ENCODE measurements at places on chromosomes 16 and 17.

GRCh38 chr17:57551321-57552079 lies 193.6 kb downstream of the CCDC182 start:
- no peak for DNase-seq

DNA sequence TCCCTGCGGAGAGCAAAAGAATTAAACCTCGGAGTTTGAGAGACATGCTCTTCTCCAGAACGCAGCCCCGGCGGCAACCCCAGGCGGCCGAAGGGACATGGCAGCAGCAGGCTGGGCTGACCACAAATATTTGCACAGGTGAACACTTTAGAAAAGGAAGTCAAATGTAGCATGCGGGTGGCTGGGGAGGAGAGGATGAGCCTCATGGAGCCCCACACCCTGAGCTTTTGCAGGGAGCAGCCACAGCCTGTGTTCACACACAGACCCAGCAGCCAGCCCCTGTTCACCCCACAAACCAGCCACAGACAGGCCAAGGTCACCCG lies 17.8 kb downstream of the HS3ST6 start:
- DNase-seq = no peak

GRCh38 chr17:75771334-75772281 lies 6.6 kb upstream of the GALK1 start:
- no peak for DNase-seq

DNA sequence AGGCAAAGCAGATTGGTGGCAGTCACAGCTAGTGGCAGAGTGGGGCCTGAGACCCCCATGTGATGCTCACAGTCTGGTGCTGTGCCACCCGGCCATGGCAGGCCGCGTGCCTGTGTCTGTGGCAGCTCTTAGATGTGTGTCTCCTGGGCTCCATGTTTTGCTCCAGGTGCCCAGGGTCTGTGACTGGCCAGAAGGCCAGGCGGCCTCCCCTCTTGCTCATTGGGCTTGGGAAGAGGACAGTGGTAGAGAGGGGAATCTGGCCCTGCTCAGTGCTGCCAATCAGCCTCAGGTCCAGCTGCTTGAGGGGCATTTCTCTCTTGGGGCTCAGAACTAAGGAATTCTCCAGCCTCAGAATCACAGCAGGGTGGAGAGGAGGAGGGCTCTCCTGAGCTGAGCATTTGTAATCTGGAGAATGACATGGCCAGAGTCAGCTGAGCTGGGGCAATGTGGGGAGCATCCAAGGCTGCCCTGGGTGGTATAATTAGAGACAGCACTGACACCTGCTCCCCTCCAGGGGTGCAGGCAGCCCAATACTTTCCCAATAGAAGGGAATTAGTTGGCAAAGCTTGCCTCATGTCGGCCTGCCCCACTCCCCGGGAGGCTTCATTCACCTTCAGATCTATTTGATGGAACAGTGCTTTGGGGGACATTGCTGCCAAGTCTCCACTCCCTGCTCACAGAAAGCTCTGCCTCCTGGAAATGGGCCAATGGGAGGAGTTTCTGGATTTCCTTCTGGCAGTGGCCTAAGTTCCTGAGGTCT lies 2.7 kb upstream of the LASP1NB start:
- DNase-seq = no peak

- DNase-seq = no peak
Observed at GRCh38 chr16:18969855-18970240, 13.9 kb upstream of the TMC7 start.

DNA sequence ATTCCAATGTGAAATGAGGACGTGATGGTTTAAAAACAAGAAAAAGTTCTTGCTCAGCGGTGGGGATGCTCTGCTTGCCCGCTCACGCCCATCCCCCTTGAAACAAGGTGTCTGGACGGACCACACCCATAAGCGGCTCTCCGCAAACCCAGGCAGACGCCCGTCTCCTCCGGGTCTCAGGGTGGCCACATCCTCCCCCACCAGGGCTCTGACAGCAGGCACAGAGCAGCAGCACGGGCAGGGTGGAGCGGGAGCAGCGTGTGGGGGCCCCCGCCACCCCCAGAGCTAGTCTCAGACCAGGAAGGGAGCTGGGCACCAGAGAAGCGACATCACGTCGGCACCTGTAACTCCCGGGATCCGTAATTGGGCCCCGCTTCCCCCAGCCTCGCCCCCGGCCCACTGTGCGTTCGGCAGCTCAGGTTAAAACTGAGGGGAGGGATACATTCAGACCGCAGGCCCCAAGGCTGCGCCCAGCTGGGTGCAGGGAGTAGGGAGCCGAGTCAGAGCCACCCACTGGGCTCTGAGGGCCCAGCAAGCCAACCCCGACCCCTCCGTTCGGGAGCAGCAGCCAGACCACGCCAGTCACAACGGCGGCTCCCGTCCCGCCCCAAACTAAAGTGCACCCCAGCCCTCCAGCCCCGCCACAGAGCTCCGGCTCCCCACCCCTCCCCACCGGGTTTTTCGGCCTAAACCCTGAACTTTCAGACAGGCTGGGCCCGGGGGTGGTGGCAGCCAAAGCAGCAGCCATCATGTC lies 22.0 kb downstream of the CLUH start:
- DNase-seq = no peak

DNA sequence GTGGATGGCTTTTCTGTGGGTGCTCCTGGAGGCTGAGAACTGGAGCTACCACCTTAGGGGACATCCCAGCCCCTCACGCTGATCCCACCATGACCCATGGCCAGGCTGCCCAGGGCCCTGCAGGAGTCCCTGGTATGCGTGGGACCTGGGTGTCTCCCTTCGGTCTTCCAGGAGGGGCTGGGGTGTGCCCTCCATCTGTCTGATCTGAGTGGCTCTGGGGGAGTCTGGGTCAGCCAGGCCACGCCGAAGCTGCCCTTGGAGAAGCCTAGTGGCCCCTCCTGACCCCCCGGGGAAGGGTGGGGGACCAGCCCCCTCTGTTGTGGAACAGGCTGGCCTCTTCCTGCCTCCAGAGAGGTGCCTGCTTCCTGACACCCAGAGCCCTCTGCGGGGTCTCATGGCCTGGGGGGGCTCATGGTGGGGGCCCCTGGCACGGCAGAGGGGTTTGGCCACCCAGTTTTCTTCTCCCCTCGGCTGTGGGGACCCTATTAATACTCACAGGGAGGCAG lies 10.7 kb downstream of the BAIAP2 start:
- DNase-seq = no peak

DNA sequence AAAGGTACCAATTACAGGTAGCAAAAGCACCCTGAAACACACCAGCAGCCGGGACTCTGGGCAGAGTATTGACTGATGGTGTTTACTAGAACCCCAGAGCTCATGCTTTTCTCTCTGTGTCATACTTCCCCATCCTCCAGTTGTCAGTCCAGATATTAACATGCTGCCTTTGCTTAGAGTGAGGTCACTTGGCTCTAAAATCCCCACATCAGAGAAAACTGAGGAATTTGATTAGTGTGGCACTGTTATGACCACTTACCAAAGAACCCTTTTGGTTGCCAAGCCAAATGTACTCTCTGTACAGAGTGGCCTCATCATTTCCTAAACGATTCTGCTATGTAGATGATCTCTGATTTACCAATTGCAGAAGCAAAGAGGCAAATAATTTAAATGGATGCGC lies 80.4 kb downstream of the ABCC12 start:
- no peak for DNase-seq

DNA sequence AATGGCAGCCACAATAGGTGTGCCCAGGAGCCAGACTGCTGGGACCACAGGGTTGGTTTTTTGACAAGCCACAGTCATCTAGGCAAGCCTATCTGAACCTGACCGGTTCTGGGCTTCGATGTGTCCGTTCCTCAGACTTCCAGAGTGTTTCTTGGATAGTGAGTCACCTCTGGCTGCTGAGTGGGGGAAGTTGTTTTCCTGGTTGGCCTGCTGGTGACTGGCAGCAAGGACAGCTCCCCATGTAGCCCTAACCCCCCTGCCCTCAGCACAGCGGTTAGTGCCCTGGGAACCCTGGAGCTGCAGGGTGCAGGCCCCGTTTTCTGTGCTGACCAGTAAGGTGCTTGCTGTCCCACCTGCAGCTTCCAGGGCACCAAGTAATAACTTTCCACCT lies 65.5 kb downstream of the PLD6 start:
- DNase-seq = no peak

DNA sequence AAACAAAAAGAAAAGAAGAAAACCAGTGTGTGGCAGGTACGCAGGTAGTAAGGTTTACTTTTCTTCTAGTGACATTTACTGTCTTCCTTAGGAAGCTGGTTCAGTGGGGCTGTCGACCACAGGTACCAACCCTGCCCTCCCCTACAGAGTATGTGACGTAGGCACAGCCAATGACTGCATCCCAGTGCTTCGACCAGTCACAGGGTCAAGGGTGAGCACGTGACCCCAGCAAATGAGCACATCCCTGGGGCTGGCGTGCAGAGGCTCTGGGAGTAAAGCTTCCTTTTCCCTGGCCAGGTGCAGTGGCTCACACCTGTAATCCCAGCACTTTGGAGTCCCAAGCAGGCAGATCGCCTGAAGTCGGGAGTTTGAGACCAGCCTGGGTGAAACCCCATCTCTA lies 38.9 kb upstream of the PLCG2 start:
- DNase-seq = no peak

DNA sequence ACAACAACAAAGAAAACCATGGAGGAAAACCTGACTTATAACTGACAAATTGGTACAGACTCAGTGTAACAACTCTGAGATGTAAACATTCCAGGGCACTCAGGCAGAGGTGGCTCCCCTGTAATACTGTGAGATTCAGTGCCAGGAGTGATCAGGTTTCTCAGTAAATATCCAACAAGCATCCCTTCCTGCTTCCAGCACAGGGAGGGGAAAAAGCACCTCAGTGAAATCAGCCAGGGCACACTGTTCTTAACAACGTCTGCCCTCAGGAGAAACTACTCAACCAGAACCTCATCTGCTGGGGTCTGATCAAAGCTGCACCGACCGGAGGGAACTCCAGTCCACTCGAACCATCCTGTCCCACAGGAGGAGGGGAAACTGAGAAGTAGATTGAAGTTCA lies 52.3 kb downstream of the AMFR start:
- DNase-seq = no peak

DNA sequence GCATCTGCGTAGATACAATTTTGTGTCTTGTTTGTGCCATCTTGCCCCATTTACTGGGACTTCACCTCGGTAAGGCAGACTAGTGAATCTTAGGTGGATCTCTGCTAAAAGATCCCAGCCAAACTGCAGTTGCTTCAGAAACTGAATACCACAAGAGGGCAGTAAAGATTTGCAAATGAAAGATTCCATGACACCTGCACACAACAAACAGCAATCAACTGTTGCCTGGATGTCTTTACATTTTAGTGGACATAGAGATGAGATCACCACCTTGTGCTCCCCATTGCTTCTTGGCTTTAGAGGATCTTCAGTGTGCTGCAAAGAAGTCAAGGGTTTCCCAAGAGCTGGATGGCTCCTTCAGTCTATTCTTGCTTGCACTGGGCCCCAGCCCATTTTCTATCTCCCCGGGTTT lies 119.2 kb upstream of the CACNG5 start:
- no peak for DNase-seq

DNA sequence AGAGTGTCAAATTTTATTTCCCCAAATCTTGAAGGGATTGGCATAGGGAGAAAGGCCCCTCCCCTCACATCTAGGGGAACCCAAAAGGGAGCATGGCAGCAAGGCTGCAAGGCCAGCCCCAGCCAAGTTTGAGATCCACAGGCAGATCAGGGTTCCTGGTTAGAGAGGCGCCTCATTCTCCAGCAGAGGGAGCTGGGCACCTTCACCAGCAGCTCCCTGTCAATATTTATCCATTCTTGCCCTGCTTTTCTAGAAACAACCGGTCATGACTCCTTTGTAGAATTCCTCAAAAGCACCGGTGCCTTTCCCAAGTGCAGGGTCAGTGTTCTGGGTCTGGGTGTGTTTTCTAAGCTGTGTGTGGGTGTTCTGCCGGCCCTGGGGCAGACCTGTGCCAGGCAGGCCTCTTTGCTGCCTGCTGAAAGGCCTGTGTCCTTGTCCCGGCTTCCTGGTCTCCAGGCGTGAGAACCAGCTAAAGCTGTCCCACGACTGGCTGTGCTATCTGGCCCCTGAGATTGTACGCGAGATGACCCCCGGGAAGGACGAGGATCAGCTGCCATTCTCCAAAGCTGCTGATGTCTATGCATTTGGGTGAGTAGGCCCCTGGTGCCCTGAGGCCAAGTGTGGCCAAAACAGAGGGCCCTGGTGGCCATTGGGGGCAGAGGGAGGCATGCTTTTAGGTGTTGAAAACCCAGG lies 21.2 kb upstream of the LGALS9 start:
- DNase-seq = no peak

GRCh38 chr17:6473128-6473767 lies 29.0 kb downstream of the PIMREG start:
- peak; percentile 44 for DNase-seq

DNA sequence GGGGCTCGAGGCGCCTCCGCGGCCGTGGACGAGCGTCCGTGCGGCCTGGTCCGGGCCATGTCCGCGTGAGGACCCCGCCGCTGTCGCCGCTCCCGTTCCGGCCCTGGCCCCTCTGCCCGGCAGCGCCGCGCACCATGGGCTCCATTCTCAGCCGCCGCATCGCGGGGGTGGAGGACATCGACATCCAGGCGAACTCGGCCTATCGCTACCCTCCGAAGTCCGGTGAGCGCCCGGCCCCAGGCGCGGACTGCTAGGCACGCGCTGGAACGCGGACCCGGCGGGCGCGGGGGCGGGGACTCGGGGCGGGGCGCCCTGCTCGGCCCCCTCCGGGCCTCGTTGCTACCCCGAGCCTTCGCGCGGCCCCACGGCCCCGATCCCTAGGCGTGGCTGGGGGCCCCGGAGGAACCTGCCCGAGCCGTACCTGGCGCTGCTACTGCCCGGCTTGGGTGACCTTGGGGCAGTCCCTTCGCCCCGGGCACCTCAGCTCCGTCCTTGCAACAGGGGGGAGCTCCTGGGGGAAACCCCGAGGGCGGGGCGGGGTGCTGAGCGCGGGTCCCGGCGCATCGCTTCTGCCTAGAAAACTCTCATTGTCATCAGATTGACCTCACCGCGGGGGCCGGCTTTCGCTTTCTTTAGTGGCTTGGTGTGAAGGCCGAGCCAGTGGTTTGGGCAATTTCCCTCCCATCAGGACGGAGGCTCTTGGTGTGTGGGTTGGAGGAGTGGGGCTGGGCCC lies 367 bp downstream of the MGRN1 start:
- peak; percentile 66 for DNase-seq

- no peak for DNase-seq
Observed at GRCh38 chr16:29915590-29916247, 10.3 kb downstream of the KCTD13 start.

DNA sequence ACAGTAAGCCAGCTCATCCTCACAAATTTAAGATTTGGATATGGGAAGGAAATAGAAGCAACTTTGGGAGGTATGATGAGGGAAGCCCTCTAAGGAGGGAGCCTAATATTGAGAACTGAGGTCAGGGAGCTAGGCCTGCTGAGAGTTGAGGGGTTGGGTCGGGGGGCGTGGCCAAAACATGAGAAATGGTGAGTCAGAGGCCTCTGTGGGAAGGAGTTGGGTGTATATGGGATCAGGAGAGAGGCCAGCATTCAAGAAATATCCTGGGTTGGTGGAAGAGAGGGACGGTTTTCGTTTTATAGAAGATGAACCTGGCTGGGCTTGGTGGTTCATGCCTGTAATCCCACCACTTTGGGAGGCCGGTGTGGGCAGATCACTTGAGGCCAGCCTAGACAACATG lies 48.4 kb downstream of the CLEC16A start:
- peak; percentile 28 for DNase-seq

Measured in stimulated activated CD4-positive, alpha-beta T cell treated with anti-CD3 and anti-CD28 coated beads, TNF-alpha, amount 100 ng/mL, for 48 hours (primary cell).